Right lobe of liver (tissue), 6 donors: ENCODE measurements at places on chromosomes 1 and 21. TPM values are rescaled to one million over a fixed set of nuclear protein-coding genes. Genes with fewer than 3 reads are reported as not detected.

Gene CA14
- total RNA-seq, result 0.20 TPM

Gene ADIPOR1
- total RNA-seq, result 49.3 TPM

Gene FOXD2
- total RNA-seq, result 0.86 TPM

- DNase-seq, result peak; percentile 85
Measured at GRCh38 chr1:31701091-31701736, 2.6 kb downstream of the COL16A1 start.

GRCh38 chr1:109751531-109752260 lies 10.9 kb upstream of the GSTM3 start:
- no peak for DNase-seq
